Stimulated activated CD8-positive, alpha-beta memory T cell treated with anti-CD3 and anti-CD28 coated beads, Interleukin-15, amount 100 ng/mL, for 4 hours (primary cell): ENCODE measurements at places on chromosomes 12 and 14.

GRCh38 chr14:67077921-67078320, 111.3 kb upstream of the GARIN2 start:
- DNase-seq: no peak

- DNase-seq: no peak
Observed at GRCh38 chr12:59040656-59041055, 120.4 kb upstream of the LRIG3 start.

GRCh38 chr12:9741726-9742125, 8.8 kb upstream of the CLECL1 start:
- no peak for DNase-seq

GRCh38 chr14:102235275-102235897, 69.6 kb downstream of the MOK start:
- peak; percentile 37 for DNase-seq

GRCh38 chr12:122028905-122029560, 7.3 kb downstream of the BCL7A start:
- DNase-seq: no peak

- no peak for DNase-seq
Observed at GRCh38 chr12:9870286-9870866, 1.2 kb upstream of the CLEC2B start.
